ENCODE measurements at places on chromosomes 5 and 9.

DNA sequence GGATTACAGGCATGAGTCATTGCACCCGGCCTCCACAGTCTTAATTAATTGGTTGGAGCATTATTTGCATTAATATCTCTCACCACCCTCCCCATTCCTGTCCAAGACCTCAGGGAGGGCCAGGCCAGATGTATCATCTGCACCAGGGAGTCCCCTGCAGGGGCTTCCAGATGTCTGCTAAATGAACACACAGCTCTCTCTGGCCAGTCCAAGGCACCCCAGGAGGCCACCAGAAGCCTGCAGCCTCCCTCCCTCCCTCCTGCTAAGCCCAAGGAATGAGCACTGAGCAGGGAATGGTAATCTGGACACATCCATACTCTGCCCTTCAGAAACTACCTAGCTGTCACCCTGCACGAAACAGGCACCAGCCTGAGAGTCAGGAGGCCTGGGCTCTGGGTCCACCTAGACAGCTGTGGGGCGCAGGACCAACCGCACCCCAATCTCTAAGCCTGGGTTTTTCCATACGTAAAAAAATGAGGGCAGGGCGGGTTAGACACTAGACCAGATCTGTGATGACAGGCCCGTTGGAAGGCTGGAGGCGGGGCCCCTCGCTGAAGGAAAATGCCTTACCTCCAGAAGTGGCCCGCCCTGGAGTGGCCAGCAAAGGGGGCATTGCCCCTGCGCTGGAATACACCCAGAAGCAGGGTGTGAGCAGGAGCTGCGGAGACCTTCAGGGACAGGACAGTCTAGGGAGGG is 8.3 kb downstream of the CIZ1 start:
- DNase-seq: no peak

- DNase-seq: no peak
These were observed 372.3 kb upstream of the CDH18 start for GRCh38 chr5:20360263-20360662.

DNA sequence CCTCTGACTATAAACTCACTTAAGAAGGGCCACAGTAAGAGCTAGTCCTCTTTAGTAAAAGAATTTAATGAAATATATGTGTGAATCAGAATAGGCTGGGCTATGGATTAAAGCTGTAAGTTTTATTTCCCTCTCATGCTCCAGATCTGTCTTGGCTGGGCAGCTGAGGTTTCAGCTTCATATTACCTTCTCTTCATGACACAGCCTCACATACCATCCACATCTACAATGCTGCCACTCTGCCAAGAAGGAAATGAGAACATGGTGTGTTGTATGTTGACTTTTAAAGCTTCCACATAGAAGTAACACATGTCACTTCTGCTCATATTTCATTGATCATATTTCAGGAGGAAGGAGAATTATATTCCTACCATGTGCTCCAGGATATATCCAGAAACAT is 776.0 kb upstream of the ACO1 start:
- DNase-seq: no peak

DNA sequence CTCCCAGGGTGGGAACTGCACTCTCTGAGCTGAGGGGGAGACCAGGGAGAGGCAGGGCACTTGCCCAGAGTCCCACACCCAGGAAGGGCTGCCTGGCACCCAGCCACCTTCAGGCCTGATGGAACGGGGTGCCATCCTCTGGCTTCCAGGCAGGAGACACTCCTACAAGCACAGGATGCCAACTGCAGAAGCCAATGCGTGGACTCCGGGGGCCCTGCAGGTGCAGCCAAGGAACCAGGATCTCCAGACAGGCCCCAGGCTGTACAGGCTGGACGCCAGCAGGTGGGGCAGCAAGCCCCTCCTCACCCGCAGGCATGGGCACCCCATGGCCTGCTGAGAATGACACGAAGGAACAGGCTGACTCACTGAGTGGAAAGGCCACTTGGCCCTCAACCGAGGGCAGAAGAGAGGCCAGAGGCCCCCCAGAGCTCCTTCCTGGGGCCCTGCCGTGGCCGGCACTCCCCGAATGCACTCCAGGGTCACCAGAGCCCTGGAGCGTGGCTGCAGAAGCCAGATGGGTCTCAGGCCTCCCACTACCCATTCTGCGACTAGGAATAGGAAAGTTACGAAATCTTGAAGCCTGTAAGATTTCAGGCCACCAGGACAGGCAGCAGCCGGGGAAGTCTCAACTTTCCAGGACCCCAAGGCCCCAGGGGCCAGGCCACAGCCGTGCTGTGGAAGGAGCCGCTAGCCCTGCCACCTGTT is 15.7 kb downstream of the NACC2 start:
- no peak for DNase-seq

DNA sequence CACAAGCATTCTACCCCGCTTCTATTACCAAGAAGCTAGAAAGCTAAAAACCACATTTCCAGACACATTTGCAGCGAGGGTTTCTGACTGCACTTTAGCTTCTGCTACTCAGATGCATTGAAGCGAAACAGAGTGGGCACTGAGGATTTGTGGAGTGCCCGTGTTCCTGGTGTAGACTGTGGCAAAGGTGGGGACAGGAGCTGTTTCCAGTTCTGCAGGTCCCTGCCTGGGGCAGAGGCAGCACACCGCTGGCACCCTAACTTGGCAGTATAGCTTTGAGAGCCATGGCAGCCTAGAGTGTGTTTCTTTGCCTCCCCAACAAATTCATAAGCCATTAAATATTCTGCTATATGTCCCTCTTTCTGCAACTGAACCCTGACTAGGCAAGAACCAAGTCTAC is 108.6 kb upstream of the SPOCK1 start:
- DNase-seq: no peak

GRCh38 chr9:129968690-129969485 is 74.1 kb downstream of the FNBP1 start:
- no peak for DNase-seq

GRCh38 chr9:92098638-92099037 is 16.6 kb downstream of the SPTLC1 start:
- DNase-seq: no peak

GRCh38 chr5:79418276-79418675 is 95.7 kb downstream of the HOMER1 start:
- DNase-seq: no peak

DNA sequence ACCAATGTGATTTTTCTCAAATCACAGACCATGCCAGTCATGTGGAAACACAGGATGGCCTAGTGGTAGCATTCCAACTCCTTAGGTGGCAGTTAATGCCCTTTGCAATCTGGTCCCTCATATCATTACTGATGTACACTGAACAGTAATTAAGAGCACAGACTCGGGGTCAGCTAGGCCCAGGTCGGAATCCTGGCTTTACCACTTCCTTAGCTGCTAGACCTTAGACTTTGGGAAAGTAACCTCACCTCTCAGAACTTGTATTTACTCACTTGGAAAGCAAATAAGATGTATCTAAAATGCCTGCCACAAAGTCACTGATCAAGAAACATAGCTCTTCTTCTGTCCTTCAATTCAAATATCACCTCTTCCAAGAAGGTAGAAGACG is 112.8 kb downstream of the MAPKAP1 start:
- DNase-seq: no peak

Data from activated naive CD8-positive, alpha-beta T cell treated with anti-CD3 and anti-CD28 coated beads, Interleukin-2, amount 50 U/mL, for 24 hours (primary cell).